ENCODE measurements at places on chromosomes 1 and 21.

DNA sequence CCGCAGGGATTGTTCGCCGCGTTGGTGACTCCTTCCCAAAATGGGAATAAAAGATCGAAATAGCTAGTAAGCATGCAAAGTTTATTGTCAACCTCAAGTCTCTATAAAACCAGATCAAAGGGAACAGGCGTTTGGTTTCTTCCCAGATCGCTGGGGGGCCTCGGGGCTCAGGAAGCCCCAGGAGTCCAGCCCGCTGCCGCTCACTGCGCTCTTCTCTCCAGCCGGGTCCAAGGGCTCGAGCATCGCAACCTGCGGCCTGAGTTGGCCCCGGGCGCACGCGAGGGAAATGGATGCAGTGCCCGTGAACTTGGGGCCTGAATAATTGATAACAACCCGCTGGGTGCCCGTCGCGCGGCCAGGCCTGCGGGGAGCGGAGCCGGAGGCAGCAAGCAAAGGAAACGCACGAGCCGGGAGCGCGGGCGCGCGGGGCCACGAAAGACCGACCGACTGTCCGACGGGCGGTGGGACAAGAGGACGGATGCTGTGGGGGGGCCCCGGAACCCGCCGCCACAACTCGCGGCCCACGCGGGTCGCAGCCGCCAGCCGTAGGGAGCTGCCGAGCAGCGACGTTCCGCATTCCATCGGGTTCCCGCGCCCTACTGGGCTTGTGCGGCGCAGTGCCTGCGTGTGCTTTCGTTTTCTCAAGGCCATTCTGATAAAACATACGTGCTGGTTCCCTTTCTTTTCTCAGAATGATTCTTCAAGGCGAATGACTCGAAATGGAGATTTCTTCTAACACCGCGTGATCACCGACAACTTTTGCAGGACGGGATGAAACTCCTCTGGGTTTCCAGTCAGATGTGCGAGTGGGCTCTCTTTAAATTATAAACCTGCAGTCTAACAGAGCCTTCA, 14.0 kb upstream of the ALX3 start:
- DNase-seq = peak; percentile 39

DNA sequence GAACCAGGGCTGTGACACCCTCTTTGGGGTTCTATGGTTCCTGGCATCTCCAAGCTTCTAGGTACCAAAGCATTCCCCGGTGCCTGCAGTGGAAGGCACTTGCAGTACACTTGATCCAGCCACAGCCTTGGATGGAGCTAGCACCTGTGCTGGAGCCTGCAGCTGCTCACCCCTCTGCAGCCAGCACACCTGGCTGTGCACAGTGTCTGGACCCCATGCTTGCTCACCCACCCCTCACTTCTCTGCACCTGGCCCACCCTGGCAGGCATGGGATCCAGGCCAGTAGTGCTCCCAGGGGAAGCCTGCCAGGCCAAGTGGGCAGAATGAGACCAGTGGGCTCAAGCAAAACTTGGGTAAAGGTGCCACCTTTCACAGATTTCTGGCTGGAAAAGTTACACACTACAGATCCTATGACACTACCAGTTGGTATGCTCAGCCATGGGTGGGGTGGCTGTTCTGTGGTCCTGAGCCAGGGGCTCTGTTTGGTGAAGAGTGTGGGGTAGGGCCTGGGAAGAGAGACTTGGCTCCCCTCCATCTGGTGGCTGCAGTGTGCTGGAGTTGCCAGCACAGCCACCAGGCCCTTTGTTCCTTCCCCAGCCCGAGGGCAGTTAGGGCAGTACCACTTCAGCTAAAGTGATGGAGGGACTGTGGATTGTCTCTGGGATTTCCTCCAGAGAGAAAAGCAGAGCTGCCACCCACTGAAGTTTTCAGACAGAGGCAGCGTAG, 157.8 kb upstream of the LRRC7 start:
- DNase-seq = no peak

- DNase-seq = no peak
Observed at GRCh38 chr1:180779584-180779983, 133.1 kb upstream of the KIAA1614 start.

DNA sequence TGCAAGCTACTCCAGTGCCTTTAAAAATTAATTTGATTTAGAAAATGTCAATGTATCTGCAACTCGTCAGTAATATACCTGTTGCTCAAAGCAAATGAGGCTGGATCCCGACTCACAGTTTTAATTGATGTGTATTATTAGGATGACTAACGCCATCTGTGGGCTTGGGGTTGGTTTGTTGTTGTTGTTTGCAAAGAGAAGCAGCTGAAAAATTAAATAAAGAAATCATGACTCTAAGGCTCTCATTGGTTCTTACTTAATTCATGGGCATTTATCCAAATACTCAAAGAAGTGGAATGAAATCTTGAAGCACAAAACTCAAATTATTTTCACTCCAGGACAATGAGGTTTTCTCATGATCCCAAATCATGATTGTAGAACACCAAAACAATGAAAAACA, 46.4 kb downstream of the SEC16B start:
- DNase-seq = no peak

GRCh38 chr1:204925701-204926100, 55.0 kb downstream of the NFASC start:
- no peak for DNase-seq

DNA sequence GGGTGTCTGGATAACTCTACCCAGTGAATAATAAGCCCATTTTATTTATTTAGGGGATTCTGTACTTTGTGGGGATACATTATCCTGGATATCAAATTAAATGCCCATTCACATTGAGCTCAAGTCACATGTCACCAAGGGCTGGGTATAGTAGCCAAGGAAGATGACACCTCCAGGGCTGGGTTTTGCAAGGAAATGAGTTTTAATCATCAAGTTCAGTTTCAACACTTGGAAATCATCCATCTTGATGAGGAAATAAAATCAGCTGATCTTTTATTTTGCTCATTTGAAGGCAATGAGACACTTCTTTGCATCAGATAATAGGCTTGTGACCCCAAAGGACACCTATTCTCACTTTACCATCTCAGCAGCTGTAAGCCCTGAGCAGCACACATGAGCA, 80.0 kb upstream of the TNR start:
- no peak for DNase-seq
